ENCODE measurements at places on chromosomes 6 and 20. TPM values are rescaled to one million over a fixed set of nuclear protein-coding genes. Genes with fewer than 3 reads are reported as not detected.
A peak's percentile ranks its signal among the peaks of the same experiment; 100 is the strongest.

DNA sequence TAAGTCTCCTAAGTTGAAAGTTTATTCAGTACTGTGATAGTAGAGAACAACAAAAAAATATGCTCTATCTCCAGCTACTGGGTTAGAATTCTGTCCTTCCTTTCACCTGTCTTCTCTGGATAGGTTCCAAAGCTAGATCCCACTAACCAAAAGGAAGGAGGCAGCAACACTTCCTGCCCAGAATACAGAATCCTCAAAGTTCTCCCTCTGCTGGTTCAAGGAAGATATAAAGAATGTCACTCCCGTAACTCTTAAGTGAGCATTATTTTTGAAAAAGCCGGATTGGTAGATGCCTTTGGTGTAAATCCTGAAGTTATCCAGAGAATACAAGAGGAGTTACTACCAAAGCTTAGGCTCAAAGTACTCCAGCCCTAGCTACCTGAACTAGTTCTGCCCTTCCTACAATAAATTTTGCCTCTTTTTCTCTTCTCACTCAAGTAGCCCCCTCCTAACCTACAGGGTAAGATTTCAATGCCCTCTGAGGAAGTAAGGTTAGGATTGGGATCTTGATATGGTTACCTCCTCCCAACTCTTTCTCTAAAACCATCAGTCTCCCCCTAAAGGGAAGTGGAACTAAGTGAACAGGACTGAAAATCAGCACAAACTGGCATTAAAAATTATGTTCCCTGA, 26.0 kb upstream of the CRIP3 start:
- no peak for DNase-seq

DNA sequence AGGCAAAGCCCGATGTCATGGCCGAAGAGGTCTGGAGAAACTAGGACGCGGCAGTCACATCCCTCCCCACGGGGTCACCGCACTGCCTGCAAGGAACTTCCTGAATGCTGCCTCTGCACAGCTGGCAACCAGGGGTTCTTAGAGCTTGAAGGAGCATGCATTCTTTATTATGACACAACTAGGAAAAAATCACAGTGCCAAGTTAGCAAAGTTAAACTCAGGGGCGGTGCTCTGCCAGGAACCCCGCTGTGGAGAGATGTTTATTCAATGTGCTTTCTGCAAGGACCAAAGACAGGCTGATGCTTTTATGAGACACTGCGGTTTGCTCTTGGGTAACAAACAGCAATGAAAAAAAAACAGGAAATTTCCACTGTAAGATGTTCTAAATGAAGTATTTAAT, 287.3 kb upstream of the FOXQ1 start:
- no peak for DNase-seq

DNA sequence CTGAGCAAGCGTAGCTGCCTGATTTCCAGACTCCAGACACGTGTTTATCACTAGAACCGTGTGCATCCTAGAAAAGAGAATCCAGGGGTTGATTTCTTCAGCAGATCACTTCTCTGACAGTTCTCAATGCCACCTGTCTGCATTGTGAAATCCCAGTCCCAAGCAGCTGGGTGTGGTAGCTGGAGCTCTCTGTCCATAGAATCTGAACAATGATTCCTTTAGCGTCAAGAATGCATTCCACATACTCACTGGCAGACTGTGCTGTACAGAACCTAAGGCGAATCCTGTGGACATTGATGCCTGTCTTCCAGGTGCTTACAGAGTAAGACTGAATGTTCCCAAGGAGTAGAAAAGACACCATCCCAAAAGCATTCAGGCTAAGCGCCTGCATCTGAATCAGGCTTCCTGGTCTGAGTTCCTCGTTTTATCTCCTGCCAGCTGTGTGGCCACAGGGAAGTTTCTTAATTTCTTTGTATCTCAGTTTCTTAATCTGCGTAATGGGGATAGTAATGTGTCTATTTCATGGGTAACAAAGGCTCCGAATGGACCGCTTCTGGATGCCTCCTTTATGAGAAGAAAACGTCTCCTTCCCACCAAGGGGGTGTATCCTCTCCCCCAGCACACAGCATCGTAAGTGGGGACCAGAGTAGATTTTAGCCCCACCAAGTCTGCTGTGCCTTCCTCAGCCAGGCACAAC, 10.4 kb upstream of the TRAF3IP2 start:
- no peak for DNase-seq

DNA sequence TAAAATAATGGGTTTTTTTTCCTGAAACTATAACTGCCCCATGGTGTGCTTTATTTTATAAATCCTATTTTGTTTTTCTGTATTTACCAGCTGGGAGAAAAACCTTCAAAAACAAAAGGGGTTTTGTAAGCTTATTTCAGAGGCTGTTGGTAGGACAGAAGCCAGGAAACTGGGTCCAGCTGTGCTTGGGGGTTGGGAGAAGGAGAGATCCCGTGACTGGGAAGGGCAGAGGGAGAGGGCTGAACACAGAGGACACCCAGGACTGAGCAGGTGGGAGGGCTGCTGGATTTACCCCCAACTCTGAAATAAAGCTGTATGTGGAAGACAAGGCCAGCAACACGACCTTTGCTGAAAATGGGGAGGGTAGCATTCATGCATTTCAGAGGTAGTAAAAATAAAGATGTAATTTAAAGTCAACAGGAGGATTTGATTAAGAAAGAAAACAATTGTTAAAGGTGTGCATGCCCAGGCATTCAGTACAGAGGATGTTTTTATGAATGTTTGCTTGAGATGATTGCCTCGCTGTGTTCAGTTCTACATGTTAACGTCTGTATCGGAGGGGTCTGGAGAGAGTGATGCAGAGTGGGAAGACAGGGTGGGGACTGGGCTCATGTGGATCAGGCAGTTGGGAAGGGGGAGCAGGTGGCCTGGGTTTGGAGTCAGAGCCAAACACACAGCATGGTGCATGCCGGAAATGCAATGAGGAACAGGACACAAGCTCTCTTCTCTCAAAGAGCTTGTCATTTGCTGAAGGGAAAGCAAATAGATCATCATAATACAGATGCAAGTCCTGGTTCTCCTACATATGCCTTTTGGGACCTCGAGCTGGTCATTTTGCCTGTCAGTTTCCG, 21.4 kb downstream of the ARFGEF3 start:
- DNase-seq, result no peak

DNA sequence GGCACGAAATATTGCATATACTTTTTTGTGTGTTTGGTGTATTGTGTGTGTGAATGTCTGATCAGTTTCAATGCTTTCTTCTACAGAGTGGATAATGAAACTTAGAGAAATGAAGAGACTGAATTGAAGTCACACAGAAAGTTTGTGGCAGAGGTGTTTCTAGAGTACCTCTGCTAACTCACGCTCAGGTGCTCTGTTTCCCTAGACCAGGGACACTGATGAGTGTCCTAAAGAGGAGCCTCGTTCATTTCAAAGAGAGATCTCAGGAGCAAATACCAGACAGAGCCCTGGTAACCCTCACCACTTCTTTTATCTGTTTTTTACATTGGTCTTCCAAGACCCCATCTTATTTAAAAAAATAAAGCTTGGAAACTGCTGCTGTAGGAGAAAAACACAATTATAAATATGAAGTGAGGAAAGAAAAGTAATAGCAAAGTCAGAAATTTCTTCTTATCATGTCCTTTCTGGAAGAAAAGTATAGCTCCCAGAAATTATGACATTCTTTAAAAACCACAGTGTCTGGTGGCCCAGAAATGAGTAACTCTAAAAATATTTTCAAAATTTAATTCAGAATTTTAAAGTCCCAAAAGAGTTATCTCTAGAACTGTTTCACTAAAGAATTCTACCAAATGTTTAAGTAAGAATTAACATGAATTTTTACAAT, 720.6 kb downstream of the RFPL4B start:
- no peak for DNase-seq

- DNase-seq, result no peak
These were observed 16.2 kb upstream of the TREM1 start for GRCh38 chr6:41302638-41303037.

DNA sequence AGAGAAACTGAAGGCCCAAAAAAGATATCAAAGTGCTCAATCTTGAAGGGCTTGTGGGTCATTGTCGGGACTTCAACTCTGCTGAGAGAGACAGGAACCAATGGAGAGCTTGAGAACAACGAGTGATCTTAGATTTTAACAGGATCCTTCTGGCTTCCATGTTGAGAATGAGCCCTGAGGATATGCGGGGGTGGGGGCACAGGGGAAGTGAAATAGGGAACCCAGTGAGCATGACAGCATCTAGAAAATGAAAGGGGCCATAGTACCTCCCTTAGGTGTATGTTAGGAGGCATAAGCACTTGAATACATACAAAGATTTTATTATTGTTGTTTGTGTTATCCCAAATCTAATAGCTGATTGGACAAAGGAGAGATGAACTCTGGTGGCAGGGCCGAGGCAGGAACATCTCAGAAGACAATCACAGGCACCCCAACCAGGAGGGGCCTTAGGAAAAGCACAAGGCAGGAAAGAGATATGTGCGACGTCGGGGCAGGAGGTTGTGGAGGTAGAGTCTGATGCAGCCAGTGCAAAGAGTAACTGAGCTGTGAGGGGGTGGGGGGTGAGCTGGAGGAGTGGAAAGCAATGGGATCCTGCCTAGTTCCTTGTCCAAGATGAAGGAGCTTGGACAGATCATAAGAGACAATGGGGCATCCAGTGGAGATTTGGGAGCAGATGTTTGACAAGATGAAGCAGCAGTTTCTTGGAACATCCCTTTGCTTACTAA, 10.4 kb downstream of the TGM6 start:
- no peak for DNase-seq

GRCh38 chr6:168370310-168370991, 50.9 kb upstream of the DACT2 start:
- peak; percentile 61 for DNase-seq

The FAXC gene
- total RNA-seq, result not detected

The GHRH gene
- total RNA-seq, result not detected

The CCM2L gene
- total RNA-seq, result not detected
